HFFc6 (cell line): ENCODE measurements at places on chromosomes 2 and 18. TPM values are rescaled to one million over a fixed set of nuclear protein-coding genes. Genes with fewer than 3 reads are reported as not detected.

- no peak for DNase-seq
Measured at GRCh38 chr2:8756230-8756629, 74.4 kb downstream of the ID2 start.

GRCh38 chr18:35186291-35187034 lies 54.4 kb upstream of the ZNF397 start:
- no peak for DNase-seq

- DNase-seq = no peak
Measured at GRCh38 chr2:54298514-54298913, 42.5 kb upstream of the TSPYL6 start.

The ABHD1 gene
- total RNA-seq = not detected in 2 replicates

The SNORC gene
- total RNA-seq = 0.37 to 1.3 TPM (median 0.55 TPM) in 3 replicates

- DNase-seq = no peak
Measured at GRCh38 chr2:38033646-38034045, 42.3 kb downstream of the CYP1B1 start.

The ZNF396 gene
- total RNA-seq = 0.42 to 1.2 TPM (median 0.54 TPM) in 3 replicates

- DNase-seq = no peak
Measured at GRCh38 chr18:73990258-73990657, 157.4 kb downstream of the FBXO15 start.

The PTPN4 gene
- 12.3 to 15.5 TPM (median 14.8 TPM) in 3 replicates for total RNA-seq

DNA sequence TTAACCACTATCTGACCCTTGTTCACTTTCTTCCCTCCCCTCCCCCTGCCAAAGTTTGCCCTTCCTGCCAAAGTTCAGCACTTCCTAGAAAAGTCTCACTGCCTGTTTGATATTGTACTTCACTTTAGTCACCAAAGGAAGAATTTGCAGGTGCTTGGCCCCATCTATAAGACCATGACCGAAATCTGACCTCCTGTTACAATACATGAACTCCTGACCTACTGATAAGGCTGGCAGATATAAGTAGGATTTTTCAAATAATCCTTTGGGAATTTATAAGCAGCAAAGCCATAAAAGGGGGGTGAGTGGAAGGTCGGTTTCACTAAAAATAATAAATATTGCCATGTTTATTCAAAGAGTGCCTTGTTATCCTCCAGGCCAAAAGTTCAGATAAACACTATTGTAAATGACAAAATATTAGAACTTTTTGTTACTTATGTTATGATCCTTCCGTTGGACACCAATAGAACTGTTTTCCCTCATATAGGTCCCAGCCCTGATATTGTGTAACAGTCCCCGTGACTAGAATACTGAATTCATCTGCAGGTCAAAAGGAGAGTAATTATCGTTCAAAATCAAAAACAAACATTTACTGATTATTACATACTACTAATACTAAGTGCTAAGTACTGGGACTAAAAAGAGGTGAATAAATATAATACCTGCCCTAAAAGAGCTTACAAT lies 277.6 kb downstream of the EXOC6B start:
- no peak for DNase-seq

The SIX2 gene
- total RNA-seq = not detected in 3 replicates

The CHRND gene
- total RNA-seq = not detected in 3 replicates

- DNase-seq = peak; percentile 18
Measured at GRCh38 chr2:43024515-43025011, 201.8 kb downstream of the ZFP36L2 start.

GRCh38 chr2:105750735-105751134 lies 6.0 kb downstream of the NCK2 start:
- no peak for DNase-seq

The SERPINB5 gene
- not detected in 3 replicates for total RNA-seq

The GRB14 gene
- total RNA-seq = not detected in 3 replicates

- peak; percentile 69 for DNase-seq
Measured at GRCh38 chr18:27605107-27605834, 420.2 kb upstream of the CHST9 start.

The EVX2 gene
- not detected in 2 replicates for total RNA-seq

DNA sequence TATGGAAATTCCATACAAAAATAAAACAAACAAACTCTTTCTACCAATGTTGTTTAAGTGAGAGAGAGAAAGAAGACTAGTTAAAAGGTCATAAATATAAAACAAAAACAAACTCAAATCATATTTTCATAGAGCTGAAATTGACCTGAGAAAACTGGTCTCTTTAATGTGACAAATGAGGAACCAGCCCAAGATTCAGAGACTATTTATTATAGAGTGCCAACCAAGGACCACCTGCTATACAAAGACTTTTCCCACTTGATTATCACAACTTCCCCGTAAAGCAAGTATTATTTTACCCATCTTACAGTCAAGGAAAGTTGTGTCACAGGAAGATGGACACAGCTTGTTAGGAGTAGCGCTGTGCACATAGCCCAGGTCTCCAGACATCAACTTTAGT lies 13.3 kb downstream of the ANKRD44 start:
- DNase-seq = no peak

DNA sequence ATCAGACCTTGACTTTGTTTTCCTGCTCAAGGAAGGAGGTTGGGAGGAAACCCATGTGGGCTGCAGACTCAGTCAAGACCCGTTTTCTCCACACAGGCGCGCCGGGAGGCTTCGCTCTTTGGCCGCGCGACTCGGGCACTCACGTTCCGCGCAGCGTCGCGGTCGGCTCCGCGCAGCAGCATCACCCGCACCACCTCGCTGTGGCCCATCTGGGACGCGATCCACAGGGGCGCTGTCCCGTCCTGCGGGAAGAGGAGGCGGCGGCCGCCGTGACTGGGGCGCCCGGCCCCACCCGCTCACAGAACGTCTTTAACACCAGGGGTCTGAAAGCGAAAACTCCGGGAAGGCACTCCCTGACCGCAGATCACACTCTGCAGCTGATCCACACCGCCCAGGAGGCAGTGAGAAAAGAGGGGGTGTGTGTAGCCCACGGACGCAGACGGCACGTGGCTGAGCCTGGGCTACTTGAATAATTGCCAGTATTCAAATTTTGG lies 33.1 kb upstream of the NPC1 start:
- DNase-seq = no peak

DNA sequence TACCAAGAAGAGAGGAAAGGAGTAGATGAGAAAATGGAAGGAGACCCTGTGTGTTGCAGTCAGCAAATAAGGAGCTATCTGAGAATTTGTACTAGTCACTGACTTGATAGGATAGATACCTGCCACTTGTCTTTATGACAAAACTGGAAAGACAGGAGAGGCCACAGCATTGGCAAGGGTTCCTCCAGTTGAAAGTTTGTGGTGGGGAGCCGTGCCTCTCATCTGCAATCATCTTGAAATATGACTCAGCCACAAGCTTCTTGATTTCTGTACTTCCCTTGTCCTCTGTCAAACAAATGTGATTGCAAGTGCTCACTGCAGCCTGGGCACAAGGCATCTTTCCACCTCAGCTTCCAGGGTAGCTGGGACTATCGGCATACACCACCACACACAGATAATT lies 99.1 kb downstream of the GREB1L start:
- DNase-seq = no peak

The RFX8 gene
- 2.8 to 5.1 TPM (median 4.4 TPM) in 3 replicates for total RNA-seq

The TANK gene
- 33.1 to 37.0 TPM (median 34.3 TPM) in 3 replicates for total RNA-seq

DNA sequence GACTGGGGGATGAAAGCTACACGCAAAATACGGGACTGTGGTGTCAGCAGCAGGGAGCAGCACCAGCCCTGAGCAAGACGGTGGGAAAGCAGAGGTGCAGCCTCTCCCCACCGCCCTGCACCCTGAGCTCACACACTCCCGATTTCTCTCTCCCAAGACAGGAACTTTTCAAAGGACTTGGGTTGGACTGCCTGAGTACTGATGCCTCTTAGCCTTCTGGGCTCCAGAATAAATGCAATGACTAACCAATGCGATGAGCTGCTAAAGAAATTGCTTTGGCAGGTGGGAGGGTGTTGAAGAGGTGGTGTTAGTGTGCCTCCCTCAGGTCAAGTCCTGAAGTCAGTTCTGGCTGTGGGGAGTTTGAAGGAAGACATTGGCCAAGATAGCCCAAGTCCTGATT lies 9.6 kb downstream of the TRIM54 start:
- DNase-seq = no peak

The HOXD13 gene
- total RNA-seq = 0.97 to 1.8 TPM (median 1.4 TPM) in 3 replicates
